ENCODE measurements at places on chromosomes 2 and 18.

- DNase-seq, result no peak
Observed at GRCh38 chr2:132503701-132504100, 87.1 kb downstream of the GPR39 start.

GRCh38 chr2:74881626-74882298 is 47.8 kb downstream of the HK2 start:
- DNase-seq, result no peak

DNA sequence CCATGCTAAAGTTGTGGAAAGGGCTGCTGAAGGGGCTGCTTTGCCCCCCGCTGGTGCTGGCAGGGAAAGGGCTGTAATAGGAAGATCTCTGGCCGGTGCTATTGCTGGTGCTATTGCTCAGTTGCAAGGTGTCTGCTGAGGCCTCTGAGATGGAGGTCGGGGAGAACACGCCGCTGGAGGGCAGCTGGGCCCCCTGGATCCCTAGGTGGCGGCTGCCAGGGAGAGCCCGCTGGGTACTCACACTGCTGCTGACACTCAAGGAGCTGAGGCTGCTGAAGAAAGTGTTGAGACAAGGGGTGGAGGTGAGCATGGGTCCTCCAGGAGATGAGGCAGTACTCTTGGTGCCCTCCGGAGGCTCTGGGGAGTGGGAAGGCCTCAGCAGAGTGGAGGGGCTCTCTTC is 4.2 kb downstream of the FOXI3 start:
- no peak for DNase-seq

DNA sequence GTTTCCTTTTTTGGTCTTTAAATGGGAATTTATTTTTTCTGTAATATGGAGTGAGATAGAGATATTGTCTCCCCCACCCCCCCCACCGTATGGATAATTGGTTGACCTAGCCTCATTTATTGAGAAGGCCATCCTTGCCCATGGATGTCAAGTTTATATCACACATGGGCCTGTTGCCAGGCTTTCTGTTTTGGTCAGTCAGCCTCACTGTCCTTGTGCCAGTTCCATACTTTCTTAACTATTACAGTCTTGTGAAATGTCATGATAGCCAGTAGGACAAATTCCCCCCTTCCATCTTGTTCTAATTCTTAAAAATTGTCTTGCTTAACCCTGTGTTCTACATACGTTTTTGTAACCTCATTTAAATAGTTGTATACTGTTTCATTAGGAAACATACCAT is 12.5 kb downstream of the BABAM2 start:
- no peak for DNase-seq
